ENCODE measurements at places on chromosomes 12 and 14.

DNA sequence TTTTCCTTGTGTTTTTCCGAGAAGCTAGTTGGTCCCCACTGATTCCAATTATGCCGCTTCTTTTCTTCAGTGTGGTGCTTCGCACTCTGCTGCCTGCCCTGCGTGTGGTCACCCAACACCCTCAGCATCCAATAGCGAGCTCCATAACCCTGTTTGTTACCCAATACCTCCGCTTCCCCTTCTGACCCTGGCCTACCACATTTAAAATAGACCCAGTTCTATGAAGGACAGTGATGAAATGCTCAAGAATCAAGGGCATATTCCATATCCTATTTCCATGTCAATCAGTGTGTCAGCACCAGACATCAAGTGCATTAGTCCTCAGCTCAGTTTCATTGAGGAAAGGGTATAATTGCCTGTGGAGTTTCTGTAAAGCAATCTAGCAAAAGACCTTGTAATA lies 9.5 kb downstream of the NDRG2 start:
- no peak for DNase-seq

GRCh38 chr14:69241577-69241976 lies 18.4 kb upstream of the GALNT16 start:
- DNase-seq = no peak

- DNase-seq = no peak
Observed at GRCh38 chr12:122138616-122139015, 35.4 kb downstream of the IL31 start.

DNA sequence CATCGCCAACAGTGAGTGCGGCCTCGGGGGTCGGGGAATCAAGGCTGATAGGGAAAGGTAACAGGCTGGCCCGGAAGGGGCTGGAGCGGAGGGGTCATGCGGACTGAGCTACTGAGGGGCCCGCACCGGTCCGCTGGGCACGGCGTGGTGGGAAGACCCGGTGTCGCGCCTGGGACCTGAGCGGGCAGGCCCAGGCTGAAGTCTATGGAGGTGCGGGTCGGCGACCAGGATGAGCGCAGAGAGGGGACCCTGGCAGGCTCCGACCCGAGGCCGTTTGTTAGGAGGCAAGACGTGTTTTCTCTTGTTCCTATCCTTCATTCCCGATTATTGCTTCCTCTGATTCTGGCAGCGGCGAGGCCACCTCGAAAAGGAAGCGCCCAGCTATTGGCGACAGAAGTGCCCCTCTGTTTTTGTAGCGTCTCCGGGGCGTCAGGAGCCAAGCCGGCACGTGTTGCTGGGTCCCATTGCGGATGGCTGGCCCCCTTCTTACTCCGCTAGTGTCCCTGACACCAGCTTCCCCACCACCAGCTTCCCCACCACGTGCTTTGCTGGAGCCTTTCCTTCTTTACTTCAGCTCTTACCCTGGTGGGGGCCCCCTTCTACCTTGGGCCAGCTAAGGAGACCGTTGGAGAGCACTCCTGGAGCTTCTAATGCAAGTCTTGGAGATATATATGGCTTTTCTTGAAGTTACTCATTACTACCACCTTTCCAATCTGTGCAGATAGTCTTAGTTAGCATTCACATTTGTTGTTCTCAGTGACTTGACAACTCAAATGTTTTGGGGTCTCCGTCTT lies 653 bp downstream of the PA2G4 start:
- DNase-seq = no peak

- no peak for DNase-seq
Observed at GRCh38 chr14:20116748-20117147, 6.2 kb downstream of the OR4K17 start.

DNA sequence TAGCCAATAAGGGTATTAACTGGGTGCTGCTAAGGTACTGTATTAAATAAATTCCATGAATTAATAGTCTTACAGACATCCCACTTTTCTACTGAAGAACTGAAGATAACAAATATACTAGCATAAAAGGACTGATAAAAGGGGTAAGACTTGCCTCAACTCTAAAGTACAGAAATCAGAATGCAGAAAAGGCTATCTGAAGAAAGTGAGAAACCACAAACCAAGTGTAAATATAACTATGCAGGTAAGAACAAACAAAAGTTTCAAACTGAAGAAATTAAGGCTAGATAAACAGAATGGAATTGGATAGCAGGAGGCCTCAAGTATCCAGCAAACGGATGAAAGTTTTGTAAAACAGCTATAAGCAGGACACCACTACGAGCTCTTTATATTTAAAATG lies 29.5 kb downstream of the YAF2 start:
- no peak for DNase-seq

GRCh38 chr12:6840330-6840729 lies 395 bp upstream of the GNB3 start:
- no peak for DNase-seq

DNA sequence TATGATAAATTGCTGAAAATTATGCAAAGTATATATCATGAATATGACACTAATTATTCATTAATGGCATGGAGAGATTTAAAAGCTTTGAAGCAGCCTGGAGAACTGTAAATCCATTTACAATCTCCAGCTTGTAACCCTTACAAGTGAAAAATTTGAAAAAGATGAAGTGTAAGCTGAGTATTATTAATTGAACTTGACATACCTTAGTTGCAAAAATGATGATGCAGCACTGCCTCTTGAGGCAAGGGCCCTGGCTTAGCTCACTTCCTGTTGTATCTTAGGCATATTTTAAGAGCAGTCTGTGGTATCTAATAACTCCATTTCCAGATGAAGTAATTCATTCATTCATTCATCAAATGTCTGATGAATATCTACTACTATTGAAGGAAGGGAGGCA lies 158.6 kb downstream of the ANO4 start:
- DNase-seq = no peak

DNA sequence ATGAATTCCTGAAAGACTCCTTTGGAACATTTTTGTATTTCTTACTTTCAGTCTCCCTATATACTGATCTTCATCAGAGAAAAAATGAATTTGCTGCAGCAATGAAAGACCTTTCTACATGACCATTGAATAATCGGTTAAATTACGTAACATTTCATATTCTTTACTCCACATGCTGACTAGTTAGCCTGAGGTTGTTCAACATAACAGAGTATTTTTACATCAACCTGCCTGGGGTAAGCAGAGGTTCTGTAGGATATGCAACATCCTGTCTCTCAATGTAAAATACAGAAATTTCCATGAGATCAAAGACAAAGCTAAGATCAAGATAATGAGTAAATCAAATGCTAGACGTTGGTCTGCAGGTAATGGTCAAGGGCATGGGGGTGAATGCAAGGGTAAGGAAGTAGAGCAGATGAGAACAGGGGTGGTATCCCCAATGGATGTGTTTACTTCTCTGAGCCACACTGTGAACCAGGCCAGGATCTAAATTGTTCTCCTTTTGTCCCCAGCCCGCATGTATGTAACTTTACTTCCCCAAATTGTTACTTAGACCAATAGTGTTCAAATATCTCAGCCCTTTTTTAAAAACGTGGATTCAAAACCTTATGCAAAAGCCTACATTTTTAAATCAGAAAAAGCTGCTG lies 45.4 kb downstream of the DUSP6 start:
- DNase-seq = no peak

- no peak for DNase-seq
Observed at GRCh38 chr14:93034671-93034994, 81.1 kb downstream of the ITPK1 start.

- no peak for DNase-seq
Observed at GRCh38 chr14:47435331-47435965, 240.0 kb downstream of the MDGA2 start.

DNA sequence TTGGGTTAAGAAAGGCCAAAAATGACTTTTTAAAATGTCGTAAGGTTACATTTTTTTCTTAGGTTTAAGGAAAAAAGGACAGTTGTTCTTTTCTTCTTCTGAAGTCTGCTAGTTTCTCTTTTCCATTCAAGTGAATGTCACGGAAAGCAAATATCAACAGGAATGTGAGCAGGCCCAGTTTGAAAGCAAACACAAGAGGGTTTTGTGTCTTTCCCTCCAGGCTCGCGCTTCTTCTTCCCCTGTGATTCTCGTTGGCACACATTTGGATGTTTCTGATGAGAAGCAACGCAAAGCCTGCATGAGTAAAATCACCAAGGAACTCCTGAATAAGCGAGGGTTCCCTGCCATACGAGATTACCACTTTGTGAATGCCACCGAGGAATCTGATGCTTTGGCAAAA lies 85.4 kb downstream of the LRRK2 start:
- no peak for DNase-seq

GRCh38 chr14:96088481-96088880 lies 49.3 kb downstream of the C14orf132 start:
- no peak for DNase-seq

DNA sequence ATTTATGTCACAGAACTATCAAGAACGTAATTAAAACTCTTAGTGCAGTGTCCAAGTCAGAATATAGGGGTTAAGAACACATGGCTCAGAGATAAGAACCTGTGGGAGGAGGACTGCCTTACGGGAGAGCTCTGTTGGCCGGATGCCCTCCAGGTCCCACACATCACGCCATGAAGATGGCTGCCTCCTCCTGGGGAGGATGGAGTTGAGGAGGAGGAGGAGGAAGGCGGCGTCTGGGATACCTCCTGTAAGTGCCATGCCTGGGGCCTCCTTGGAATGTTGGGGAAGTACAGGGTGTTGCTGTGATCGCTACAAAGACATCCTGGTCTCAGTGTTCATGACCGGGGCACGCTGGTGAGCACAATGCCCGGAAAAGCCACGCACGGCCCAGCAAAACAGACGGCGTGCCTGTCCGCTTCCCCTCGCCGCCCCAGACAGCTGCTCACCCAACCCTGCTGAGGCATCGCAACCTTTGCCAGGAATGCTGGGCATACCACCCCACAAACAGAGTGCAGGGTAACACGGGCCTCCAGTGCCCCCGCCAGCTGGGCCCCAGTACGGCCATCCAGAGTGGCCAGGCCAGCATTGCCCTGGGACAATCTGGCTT lies 28.7 kb upstream of the CD9 start:
- no peak for DNase-seq

DNA sequence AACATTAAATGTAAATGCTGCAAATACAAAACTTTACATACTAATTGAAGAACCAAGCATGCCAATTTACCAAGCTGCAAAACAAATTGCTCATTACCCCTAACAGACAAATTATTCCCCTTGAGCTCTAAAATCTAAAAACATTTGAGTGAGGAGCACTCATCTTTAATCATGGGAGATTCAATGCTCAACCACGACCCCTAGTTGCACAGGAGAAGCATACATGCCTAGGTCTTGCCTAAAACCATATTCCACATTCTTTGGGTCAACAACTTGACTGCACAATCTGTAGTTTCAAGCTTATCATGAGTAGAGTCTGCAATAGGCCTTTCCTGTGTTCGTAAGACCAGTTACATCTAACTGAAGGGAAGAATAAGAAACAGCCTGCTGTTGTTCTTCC lies 69.7 kb downstream of the MGAT4C start:
- DNase-seq = no peak

DNA sequence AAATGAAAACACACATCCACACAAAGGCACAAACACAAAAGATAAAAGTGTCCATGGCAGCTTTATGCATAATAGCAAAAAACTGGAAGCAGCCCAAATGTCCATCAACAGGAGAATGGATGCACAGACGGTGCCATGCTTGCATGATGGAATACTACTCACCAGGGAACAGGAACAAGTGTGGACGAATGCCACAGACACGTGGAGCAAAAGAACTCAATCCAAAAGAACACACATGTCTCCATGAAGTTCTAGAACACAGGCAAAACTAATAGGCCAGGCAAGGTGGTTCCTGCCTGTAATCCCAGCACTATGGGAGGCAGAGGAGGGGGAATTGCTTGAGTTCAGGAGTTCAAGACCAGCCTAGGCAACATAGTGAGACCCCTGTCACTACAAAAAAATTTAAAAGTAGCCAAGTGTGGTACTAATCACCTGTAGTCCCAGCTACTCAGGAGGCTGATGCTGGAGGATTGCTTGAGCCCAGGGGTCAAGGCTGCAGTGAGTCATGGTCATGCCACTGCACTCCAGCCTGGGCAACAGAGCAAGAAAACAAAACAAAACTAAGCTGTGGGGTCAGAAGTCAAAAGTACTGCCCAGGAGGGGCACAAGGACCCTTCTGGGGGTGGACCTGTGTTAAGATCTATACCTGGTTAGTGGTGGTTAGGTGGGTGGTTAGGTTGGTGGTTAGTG lies 7.3 kb upstream of the TMEM119 start:
- DNase-seq = no peak

- DNase-seq = no peak
Observed at GRCh38 chr14:94115058-94115591, 4.6 kb downstream of the IFI27 start.

- DNase-seq = no peak
Observed at GRCh38 chr12:82406651-82407050, 48.3 kb downstream of the METTL25 start.

DNA sequence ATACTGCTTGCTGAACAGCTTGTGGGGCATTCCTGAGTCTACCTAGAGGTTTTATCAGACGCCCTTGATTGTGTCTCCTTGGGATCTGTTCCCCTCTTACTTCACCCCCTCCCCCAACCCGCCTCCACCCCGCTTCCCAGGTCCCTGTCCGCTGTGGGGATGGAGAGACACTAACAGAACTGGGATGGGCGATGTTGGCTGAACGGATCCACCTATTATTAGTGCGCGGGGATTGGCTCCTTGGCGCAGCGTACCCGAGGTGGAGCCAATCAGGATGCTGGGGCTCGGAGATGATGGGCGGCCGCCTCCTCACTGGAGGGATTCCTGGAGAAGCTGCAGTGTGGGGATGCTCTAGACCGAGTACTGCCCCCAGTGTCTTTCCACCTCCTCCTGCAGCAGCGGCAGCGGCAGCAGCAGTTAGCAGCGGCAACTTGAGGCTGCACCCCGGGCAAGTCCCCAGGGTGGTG lies at the start of gene SYT1:
TSS of gene SYT1 (plus strand) at position 372 of the 467 bp plus-strand sequence.
- no peak for DNase-seq

- no peak for DNase-seq
Observed at GRCh38 chr12:70049596-70050360, 193.5 kb upstream of the CNOT2 start.

- no peak for DNase-seq
Observed at GRCh38 chr12:49552014-49552413, 13.2 kb downstream of the KCNH3 start.

DNA sequence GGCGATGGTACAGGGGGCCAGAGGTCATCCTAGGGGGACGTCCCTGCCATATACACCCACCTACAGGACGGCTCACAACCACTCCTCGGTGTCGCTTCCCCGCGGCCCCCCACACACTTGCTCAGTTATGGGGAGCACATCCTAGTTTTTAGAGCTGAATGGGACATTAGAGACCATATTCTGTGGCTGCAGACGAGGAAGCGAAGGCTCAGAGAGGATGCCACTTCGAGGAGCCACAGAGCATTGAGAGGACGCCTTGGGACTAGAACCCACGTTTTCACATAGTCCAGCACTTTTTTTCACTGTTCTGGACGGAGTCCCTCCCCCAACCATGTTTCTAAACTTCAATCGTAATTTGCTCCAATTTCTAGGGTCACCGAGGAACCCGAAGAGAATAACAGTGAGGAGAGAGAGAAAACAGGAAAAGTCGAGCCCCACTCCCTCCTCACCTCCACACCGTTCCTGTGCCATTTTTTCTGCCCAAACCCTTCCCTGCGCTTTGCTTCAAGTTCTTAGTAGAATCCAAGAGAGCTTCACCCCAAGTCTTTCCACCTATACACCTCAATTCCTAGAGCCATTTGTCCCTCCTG lies 641 bp upstream of the ASCL1 start:
- no peak for DNase-seq

GRCh38 chr12:108455706-108456105 lies 59.4 kb upstream of the FICD start:
- DNase-seq = no peak

- DNase-seq = no peak
Observed at GRCh38 chr14:50670196-50670865, 2.2 kb upstream of the SAV1 start.
